ENCODE measurements at places on chromosomes 6 and 20.
A peak's percentile ranks its signal among the peaks of the same experiment; 100 is the strongest.

GRCh38 chr20:1204113-1204512 lies 859 bp downstream of the C20orf202 start:
- DNase-seq: no peak

DNA sequence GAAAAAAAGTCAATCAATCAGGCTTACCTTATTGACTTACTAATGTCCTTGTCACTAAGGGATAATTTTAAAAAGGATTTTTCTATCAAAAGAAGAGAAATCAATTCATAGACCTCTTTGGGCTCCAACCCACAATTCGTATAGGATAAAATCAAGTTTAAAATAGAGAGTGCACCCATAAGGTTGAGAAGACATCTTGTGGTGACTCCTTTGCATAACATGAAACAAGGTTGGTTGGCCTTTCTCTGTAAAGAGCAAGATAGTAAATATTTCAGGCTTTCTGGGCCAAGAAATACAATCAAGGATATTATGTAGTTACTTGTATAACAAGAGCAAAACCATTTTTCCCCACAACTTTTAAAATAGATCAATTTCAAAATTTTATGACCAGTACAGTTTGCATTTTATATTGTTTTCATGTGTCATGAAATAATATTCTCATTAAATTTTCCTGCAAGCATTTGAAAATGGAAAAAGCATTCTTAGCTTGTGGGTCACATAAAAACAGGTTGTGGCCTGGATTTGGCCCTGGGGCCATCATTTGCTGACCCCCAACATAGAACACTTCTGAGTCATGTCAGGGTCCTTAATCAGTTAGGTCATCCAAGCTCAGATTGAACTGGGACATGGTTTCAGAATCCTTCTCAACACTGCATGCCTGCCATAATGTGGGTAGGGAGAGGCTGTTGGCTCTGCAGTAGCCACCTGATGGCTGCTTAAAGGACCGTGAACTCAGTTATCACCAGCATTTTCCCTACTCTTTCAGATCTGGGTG lies 76.7 kb downstream of the MYB start:
- DNase-seq: no peak

DNA sequence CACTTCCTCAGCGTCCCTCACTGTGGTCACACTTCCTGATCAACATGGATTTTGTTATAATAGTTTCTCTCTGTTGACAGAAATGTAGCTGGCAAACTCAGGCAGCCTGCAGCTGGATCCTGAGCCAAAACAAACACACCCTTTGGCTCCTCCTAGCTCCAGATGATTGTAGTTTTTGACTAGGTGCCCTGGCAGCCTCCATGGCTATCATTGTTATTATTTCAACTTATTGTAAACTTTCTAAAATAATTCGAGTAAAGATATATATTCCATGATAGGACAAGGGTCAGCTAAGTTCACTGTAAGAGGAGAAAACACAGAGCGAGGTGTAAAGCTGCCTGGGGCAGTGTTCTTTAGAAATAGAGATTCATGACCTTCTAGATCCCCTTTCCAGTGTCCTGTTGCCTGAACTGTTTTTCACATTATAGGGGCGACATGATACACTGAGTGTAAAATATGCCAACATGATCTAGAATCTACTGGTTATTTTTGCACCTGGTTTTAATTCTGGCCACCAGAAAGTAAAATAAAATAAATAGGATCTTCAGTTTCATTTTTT lies 98.2 kb upstream of the HDGFL1 start:
- no peak for DNase-seq

DNA sequence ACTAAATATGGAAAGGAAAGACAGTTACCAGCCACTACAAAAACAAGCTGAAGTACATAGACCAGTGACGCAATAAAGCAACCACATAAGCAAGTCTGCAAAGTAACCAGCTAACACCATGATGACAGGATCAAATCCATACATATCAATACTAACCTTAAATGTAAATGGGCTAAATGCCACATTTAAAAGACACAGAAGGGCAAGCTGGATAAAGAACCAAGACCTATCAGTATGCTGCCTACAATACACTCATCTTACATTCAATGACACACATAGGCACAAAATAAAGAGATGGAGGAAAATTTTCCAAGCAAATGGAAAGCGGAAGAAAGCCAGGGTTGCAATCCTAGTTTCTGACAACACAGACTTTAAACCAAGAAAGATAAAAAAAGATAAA lies 24.1 kb downstream of the HLA-C start:
- DNase-seq: no peak

DNA sequence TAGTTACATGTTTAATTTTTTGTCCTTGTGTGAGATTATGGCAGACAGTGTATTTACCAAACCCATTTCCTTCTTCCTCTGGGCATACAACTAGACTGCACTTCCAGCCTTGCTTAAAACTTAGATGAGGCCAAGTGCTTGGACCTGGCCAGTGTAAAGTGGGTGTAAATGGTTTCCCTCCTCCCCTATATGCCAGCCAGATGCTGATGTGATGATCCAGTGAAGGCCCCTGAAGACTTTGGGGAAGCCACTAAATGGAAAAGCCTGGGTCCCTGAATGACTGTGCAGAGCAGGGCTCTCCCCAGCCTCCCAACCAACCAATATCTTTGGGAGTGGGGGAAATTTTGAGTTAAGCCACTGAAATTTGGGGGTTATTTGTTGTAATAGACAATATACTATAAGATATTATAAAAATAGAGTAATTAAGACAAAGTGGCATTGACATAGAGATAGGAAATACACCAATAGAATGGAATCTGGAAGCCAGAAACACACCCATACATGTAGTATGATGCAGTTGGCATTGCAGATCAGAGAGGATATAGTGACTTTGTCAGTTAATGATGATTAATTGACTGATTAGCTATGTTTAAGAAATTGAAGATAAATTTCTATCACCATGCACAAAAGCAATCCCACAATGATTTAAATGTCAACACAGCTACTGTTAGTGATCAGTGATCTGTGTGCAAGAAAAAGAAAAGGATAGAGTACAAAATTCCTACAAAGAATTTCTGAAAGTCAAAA lies 10.4 kb upstream of the SNX9 start:
- no peak for DNase-seq

- no peak for DNase-seq
Measured at GRCh38 chr6:37024656-37025337, 19.3 kb downstream of the FGD2 start.

DNA sequence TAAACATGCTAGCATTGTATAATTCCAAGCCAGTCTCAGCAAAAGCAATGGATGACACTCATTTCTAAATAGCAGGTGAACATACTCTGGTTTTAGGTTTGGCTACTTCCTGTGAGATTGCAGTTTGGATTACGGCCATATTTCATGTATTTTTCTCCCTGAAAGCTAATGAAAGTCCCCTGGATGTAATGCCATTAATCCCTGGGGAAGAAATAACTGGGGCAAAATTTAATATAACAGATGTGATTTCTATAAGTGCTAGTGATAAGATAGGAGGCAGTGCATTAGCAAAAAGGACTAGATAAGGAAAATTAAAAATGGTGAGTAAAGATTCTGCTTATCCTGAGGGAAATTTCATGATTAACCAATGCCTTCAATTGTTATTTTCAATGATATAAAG lies 238.2 kb downstream of the ADGRB3 start:
- DNase-seq: no peak

DNA sequence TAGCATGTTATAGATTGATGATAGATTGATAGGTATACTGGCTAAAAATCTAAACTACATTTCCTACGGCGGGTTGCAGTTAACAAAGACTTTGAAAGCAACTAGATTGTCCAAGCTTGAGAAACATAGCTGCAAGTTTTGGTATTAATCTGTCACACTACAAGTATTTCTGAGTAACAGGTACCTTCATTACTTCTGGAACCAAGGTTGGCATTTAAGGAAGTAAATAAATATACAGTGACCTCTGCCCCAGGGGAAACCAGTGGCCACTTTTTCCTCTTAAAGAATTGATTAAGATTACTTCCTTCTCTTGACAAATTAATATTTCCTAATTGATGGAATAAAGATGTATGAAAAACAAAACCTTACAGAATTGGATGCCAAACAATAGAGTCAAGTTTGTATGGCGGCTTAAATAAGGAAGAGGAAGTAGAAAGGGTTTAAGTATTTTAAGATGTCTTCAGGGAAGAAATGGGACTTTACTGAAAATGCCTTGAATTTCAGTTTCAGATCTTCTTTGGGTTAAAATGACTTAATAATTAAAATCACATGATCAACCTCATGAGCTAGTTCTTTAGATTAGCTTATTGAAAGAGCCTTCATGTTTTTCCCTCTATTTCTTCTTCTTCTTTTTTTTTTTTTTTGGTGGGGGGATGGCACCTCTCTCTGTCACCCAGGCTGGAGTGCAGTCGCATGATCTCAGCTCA lies 132.8 kb downstream of the DOK5 start:
- no peak for DNase-seq

DNA sequence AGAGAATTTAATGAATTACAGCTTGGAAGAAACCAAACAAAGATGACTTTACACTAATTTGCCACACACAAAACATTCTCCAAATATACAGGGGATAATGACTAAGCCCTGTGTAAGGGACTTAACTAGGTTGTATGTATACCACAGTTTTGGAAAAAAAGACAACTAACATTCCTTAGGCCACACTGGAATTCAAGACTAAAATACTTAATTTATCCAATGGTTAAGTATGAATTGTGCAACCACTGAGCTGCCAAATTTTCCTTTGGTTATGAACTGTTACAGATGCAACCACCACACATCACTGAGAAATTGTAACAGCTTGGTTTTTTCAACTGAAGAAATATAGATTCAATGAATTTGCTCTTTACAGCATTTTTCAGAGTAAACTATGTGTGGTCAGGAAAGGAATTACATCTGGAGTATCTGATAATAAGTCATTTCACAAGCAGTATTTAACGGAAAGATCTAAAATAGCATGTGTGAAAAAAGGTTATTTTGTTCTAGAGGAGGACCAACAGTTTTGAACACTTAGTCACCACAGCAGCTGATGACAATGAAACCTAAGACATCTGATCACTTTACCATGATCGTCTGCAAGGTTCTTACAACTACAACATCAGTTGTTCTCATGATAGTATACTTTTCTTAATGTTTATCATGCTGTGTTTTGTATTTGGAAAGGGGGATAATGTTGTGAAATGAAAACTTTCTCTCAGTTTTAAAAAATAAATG lies 318.8 kb downstream of the BCKDHB start:
- DNase-seq: no peak

DNA sequence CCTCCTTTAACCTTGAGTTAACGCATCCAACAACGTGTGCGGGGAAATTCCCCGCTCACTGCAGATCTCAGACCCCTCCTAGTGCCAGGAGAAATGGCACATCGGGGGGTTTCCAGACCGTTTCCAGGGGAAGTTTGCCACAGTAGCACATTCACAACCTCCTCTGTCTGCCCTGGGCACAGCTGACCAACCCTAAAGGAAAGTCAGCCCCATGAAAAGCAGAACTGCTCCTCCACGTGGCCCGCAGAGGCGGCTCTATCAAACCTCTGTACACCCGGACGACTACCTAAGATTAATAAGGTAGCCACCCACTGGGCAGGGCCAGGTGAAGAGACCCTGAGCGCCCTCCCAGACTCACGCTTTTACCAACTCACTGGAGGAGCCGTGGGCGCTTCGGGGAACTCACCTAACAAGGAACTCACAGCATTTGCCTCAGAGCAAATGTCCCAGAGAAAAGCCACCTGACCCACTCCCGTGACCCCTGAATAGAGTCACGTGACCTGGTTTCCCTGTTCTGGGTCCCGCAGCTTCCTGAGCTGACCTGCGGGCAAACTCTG lies 93.1 kb downstream of the PRND start:
- DNase-seq: peak; percentile 60

GRCh38 chr6:47715782-47716181 lies 17.4 kb downstream of the ADGRF4 start:
- no peak for DNase-seq

DNA sequence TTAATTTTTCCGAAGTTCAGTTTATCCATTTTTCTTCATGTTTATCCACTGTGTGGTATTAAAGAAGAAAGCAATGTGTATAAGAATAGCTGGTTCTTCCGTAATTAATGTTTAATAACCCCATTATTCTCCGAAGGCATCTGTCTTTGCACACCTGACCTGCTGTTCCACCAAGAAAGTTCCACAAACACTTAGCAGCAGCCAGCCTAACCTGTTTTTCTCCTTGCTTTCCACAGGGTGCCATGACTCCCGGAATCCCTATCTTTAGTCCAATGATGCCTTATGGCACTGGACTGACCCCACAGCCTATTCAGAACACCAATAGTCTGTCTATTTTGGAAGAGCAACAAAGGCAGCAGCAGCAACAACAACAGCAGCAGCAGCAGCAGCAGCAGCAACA lies 7.4 kb downstream of the TBP start:
- DNase-seq: no peak

DNA sequence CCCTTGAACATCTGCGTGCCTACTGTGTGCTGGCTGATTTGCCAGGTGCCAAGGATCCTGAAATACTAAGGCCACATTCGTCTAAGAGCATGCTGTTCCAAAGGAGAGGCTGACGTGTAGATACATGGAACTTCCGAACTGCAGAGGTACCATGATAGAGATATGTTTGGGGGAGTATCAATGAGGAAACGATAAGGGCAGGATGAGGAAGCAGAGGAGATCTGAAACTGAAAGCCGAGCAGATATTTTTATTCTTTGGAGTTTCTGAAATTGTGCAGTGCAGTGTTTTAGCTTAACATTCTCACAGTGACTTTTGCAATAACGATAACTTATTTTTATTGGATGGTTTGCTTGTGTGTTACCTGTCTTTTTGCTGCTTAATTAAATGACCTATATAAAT lies 24.3 kb downstream of the BMP6 start:
- DNase-seq: no peak

- DNase-seq: peak; percentile 58
Measured at GRCh38 chr6:474453-475185, 83.1 kb downstream of the IRF4 start.

GRCh38 chr20:3686867-3687321 lies 5.1 kb upstream of the ADAM33 start:
- DNase-seq: no peak

GRCh38 chr6:64985726-64986125 lies 721.3 kb downstream of the EYS start:
- no peak for DNase-seq

DNA sequence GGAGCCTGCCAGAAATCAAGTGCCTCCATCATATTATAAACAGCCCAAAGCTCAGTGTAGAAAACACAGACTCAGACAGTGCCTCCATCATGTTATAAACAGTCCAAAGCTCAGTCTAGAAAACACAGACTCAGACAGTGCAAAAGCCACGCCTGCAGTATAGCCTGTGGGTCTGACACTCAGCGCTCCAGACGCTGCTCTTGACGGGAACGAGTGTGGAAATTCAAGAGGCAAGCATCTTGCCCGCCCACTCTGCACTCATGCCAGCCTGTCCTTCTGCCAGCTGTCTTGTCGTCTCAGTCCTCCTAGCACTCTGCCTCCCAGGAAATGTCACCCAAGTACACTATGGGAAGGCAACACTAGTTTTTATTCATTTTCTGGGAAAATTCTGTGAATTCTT lies 274.2 kb upstream of the CDH4 start:
- DNase-seq: no peak

DNA sequence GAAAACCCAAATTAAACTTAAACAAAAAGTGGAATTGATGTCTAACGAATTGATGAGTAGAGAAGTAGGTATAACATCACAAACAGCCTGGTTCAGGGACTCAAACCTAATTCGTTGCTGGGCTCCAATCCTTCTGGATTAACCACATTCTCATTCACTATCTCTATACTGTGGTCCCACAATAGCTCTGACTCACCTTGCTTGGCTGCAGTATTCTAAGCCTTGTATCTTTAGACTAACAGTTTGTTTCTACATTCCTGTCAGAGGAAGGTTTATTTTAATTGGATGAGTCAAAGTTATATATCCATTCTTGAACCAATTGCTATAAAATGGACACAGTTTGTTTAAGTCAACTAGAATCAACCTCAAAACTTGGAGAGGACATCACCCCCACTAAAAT lies 530.5 kb upstream of the PTCHD4 start:
- no peak for DNase-seq

GRCh38 chr6:12064131-12064530 lies 52.0 kb downstream of the HIVEP1 start:
- DNase-seq: no peak

Data from activated CD8-positive, alpha-beta memory T cell treated with anti-CD3 and anti-CD28 coated beads for 1 hour (primary cell).